ENCODE measurements at places on chromosomes 2 and 18.

- DNase-seq, result no peak
Observed at GRCh38 chr2:219010162-219010756, 17.0 kb upstream of the CRYBA2 start.

- DNase-seq, result no peak
Observed at GRCh38 chr18:34911661-34912384, 129.4 kb upstream of the MAPRE2 start.

DNA sequence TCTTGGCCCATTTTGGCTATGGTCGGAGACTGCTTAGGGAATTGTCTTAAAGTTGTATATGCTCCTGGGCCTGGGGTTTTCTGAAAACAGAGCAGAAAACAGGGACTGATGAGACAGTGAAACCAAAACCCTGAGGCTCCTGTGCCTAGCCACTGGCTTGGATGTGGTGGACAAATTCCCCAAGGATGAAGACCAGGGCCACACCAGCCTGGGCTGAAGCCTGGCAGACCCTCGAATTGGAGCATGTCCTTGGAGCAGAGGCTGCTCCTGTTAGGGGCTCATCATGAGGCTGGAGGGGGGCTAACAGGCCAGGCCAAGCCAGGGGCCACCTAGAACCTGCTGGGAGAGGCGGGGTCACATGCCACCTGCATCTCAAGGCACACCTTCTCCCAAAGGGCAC is 68.1 kb downstream of the STPG4 start:
- DNase-seq, result no peak

GRCh38 chr2:100780203-100781008 is 39.5 kb upstream of the NPAS2 start:
- DNase-seq, result no peak

DNA sequence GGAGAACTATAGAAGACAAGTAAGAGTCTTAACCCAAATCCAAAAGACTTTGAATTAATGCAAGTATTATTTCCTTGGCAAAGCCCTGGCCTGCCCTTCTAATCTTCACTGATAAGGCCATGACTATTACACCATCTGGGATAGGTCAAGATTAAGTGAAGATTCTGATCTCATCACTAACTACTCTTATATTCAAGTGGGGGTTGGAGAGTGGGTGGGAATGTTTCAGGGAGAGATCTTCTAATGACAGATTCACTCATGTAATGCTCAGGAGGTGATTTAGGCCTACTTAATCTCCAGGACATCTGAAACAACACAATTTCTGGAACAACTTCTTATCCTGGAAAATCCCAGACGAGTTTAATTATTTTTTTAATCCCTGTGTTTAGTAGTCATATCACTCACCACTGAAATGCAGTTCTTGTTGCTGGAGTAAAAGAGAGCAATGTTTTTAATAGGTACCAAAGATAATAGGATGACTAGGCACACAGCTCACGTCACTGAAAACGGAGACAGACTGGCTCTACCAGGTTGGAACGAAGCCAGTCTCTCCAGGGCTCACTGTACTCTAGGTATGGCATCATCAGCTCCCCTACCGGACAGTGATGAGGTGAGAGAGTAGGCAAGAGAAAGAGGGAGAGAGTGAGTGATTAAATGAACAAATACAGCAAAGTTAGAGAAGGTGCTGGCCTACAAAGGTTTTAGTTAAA is 133.1 kb downstream of the NCKAP5 start:
- no peak for DNase-seq

GRCh38 chr2:11343368-11343649 is 1.1 kb downstream of the ROCK2 start:
- DNase-seq, result no peak

DNA sequence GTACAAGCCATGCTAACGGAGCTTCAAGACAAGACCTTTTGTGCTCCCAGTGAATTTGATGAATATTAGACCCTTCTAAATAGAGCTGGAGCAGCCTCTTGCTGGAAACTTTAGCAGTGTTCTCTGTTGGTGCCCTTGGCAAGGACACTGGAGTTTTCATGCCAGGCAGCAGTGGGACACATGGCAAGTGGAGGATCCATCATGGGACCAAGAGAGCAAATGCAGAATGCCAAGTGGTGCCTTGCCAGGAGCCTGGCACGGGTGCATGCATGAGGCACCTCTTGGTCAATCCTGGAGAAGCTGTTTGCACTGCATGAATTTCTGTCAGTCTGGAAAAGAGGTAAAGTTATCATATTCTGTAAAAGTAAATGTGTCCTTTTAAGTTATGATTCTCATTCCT is 59.1 kb downstream of the NETO1 start:
- no peak for DNase-seq

DNA sequence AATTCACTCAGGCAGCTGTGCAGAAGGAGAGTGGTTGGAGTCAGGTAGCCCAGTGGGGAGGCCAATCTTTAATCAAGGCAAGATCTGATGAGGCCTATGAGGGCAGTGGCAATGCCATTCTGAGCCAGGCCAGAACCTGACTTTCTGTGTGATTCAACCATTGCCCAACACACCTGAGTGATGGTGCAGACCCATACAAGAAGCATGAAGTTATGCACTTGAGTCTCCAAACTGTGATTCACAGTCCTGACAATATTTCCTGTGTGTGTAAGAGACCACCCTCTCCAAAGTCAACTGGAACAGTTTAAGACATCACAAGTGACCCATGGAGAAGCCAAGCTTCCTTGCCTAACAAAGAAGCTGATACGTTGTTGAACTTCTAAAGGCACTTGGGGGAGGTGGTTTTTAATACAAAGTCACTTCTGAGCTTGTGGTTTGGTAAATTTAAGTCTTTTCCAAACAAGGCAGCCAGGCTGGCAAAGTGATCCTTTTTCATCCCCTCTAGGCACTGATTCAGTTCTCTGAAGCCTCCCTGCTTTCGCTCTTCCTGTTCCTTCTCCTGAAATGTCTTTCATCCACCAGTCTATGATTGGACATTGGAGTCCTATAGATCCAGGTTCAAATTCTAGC is 49.0 kb downstream of the VSNL1 start:
- no peak for DNase-seq

DNA sequence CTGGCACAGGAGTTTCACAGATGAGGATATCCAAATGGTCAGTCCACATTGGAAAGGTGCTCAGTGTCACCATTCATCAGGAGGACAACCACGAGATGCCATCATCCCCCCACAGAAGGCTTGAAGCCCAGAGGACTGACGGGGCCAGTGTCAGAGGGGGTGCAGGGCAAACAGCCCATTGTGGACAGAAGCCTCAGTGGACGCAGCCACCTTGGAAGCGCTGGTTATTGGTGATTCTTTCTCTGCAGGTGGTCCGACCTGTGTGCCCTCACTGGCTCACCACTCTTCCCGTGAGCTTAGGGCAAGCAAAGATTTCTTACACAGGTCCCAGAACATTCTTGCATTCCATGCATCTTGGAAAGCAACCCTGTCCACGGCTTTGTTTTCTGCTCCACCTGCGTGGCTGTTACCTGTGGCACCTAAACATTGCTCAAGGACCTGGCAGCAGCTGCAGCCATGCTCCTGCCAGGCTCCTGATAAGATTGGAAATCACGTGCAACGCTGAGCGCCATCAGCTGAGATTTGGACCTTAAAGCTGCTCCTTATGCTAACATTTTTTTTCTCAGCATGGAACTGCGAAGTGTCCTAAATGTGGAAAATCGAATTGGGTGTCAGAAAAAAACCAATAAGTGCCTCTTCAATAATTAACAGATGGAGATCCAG is 110.9 kb upstream of the CTDP1 start:
- no peak for DNase-seq

DNA sequence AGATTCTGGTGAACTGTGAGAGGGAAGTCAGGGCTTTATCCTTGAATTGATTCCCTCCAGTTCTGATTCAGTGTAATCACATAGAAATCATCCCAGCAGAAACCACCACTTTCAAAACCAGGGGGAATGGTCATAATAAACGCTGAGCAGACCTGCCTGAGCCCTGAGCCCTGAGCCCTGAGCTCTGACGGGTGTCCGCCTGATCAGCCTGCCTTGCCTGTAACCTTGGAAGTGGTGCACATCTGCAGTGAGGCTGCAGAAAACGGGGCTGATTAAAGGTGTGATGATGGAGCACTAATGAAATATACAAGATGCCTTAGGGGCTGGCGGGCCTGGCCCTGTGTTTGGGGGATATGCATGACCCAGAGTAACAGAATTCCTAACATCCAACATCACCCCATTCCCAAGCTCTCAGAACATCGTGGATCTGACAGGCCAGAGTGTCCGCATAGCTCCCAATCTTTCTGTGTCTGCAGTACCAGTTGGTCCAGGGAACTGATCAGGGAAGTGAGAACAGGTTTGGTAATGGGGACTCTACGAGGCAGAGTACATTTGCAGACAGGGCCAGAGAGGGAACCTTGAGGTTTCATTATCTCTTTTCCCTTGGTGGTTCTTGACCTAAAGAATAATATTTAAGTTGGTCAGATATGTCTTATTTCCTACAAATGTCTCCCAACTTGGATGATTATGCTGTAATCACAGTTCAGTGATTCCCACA is 37.8 kb downstream of the KCTD18 start:
- DNase-seq, result no peak

DNA sequence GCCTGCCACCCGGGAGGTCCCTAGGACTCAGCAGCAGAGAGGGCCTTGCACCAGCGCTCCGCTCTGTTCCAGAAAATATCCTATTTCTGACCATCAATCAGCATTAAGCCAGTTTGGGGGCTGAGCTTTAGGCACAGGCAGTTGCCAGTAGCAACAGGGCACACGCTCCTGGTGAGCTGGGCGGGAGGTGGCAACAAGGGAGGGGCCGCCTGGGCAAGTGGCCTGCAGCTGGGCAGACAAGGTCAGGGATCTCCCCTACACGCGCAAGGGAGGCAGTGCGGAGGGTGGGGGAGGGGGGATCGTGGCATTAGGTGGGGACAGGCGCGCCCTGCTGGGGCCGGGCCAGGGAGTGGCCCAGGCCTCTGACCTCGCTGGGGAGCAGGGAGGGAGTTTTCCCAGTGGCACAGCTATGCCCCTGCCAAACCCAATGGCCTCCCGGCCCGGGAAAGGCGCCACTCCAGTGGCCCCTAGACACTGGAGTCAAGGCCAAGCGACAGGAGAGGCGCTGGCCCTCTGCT is 302.8 kb downstream of the NCKAP5 start:
- no peak for DNase-seq

GRCh38 chr2:175726223-175726622 is 275.8 kb downstream of the LNPK start:
- DNase-seq, result no peak

GRCh38 chr2:226380679-226381078 is 418.9 kb downstream of the IRS1 start:
- DNase-seq, result no peak

DNA sequence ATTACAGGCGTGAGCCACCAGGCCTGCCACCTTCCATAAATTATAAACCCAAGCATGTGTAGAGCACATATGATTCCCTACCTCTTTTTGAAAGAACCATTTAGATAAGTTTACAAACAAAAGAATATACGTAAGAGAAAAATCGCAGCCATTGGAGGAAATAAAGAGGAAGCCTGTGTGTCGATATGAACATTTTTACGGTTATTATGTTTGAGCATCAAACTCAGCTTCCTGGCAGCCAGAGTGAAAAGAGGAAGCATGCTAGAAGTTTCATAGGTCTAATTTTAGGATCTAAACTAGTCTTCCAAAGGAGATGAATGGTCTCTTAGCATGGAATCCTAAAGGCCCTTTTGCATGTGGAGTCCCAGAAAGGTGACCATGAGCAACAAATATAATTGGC is 104.3 kb downstream of the PLB1 start:
- no peak for DNase-seq

GRCh38 chr18:77870199-77870598 is 620.6 kb downstream of the GALR1 start:
- DNase-seq, result no peak

DNA sequence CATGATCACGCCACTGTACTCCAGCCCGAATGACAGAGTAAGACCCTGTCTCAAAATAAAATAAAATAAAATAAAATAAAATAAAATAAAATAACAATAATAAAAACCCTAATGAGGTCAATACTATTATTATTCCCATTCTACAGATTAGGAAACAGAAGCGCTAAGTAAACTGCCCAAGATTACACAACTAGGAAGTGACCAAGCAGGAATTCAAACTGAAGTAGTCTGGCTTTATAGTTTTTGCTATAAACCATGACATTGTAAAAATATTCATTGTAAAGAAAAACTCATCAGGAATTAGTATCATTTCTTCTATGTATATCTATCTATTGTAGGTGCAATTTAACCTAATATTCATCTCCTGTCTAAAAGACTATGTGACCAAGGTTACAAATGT is 1.2 kb downstream of the PLEKHM3 start:
- DNase-seq, result no peak

- no peak for DNase-seq
Observed at GRCh38 chr2:113061241-113061640, 2.2 kb downstream of the IL36RN start.

DNA sequence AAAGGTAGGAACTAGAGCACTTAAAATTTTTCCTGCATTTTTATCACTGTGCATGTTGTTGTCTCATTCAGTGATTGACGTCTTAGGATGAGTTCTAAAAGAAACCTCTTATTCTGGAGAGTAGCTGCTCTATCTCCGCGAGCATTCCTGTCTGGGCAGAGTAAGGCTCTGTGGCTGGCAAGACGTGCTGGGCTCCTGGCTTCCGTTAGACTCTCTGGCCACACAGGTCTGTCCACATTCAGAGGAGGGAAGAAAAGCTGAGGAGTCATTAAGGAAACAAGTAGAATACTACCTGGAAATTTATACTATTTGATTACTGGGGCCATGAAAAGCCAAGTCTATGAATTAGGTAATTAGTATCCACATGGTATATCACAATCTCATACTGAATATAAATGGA is 138.0 kb upstream of the DNMT3A start:
- no peak for DNase-seq

GRCh38 chr2:239932881-239933735 is 92.0 kb downstream of the NDUFA10 start:
- DNase-seq, result no peak

DNA sequence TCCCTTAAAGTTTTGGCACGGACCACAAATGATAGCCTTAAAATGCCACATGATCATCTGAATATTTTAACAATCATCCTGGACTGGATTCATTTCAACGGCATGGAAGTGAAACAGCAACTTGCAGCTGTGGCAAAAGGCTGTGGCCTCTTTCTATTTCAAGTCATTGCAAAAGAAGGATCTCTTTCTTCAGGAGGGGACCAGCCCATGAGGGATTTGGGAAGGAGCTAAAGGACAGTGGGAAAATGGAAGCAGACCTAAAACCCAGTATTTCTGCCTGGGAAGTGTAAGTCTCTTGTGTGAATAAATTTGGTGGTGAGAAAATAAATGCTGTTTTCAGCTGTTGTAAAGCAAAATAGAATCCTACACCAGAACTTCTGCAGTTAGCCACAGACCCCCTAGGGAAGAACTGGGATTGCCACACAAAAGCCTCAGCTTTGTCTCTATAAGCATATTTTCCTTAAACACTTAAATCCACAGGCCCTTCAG is 107.3 kb upstream of the ZFP36L2 start:
- no peak for DNase-seq

Data from activated CD4-positive, CD25-positive, alpha-beta regulatory T cell treated with anti-CD3 and anti-CD28 coated beads, Interleukin-2, amount 50 U/mL, for 16 hours (primary cell).